NCI-H510A treated with DMSO at 0.1 percent for 48 hours (cell line): ENCODE measurements at places on chromosomes 12 and 14.

GRCh38 chr12:130577351-130577750, 138.7 kb downstream of the RIMBP2 start:
- DNase-seq: no peak

- DNase-seq: no peak
Observed at GRCh38 chr12:59626382-59626781, 30.6 kb downstream of the SLC16A7 start.

DNA sequence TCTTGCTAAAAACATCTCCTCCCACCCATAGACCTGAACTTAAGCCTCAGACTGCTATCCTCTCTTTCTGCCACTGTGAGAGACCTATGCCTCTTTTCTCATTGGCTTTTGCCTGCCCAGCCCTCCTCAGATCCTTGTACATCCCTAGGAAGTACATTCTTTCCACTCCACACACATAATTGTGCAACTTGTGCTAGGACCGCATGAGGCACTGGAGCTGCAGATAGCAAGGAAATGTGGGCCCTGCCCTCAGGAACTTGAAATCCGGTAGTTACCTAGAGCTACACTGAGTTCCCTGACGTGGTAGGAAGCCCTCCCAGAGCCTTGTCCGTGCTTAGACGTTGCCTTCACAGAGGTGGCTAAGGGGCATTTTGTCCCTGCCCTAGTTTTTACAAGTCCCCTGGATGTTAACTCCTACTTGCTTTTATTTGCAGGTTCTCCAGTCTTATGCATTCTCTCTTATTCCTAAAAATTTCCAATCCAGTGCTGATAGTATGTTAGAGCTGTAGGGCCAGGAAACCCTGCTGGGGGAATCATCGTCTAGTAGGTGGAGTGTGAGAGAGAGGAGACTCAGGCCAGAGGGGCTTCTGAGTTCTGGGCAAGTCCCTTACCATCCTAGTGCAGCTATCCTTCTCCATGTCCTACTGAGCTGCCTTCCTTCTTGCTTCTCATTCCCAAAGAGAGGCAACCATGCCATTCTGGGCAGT, 41.3 kb downstream of the NTF3 start:
- no peak for DNase-seq

GRCh38 chr12:52645982-52646381, 6.0 kb downstream of the KRT2 start:
- DNase-seq: no peak

- DNase-seq: peak; percentile 70
Observed at GRCh38 chr14:75906680-75907280, 75.0 kb downstream of the TGFB3 start.

- DNase-seq: no peak
Observed at GRCh38 chr12:104133321-104133720, 4.7 kb downstream of the NFYB start.

DNA sequence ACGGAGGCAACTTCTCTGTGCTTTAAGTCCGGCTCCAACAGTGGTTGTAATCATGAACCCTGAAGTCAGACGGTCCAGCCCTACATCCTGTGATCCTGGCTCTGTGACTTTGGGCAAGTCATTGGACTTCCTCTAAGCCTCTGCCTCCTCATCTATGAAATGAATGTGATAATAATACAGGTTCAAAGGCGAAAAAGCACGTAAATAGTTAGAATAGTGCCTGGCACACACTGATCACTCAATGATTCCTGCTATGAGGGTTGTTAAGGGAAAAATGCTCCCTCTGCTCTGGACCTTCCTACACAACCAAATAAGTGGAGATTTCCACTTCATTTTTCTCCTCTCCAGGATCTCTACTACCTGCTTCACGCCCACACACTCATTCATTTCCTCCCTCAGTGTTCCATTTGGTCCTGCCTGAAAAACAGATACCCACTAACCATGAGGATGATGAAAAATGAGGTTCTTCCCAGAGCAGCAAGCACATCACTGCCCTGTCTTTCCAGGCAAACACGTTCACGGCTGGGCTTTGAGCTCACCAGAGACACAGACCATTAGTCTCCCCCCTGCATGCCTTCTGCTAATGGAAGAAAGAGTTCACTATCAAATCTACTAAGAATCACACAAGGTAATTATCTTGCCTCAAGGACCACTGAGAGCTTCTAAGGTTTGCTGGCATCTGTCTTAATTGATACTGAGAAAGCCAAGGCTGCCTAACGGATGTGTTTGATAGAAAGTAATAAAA, 13.2 kb downstream of the NUAK1 start:
- DNase-seq: no peak

DNA sequence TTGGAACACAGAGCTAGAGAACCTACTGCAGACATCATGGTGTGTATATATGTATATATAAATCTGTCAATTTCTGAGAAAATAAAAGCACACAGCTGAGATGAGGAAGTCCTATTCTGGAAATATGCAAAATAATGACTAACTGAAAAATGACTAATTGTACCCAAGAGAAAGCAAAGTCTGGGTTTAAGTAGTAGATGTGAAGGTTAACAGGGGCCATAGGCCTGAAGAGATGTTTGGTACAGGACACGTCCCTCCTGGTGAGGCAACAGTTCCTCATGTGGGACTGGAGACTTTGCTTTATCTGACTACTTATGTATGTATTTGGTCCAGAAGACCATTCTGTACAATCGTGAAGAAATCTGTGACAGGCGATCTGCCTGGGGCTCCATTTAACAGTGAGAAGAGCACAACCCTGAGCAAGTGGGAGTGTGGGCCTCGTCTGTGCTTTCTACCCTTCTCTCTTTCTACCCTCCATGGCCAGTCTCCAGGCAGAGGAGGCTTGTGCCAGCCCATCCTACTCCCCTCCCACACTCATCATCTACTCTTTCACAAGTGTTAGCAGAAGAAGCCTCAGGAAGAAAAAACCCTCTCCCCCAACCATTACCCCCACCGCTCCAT, 67.5 kb downstream of the SLC41A2 start:
- DNase-seq: no peak

- DNase-seq: no peak
Observed at GRCh38 chr14:93081876-93082570, 33.7 kb downstream of the ITPK1 start.

GRCh38 chr12:96104566-96104965, 69.2 kb upstream of the LTA4H start:
- DNase-seq: no peak

- DNase-seq: no peak
Observed at GRCh38 chr12:30286345-30286926, 409.2 kb downstream of the IPO8 start.

- DNase-seq: no peak
Observed at GRCh38 chr12:123617144-123617543, 15.2 kb downstream of the DDX55 start.

- DNase-seq: no peak
Observed at GRCh38 chr12:96213869-96214268, 19.7 kb downstream of the ELK3 start.

GRCh38 chr14:96037891-96038557, 1.1 kb upstream of the C14orf132 start:
- no peak for DNase-seq

- DNase-seq: no peak
Observed at GRCh38 chr12:52207895-52208294, 16.1 kb upstream of the KRT80 start.

DNA sequence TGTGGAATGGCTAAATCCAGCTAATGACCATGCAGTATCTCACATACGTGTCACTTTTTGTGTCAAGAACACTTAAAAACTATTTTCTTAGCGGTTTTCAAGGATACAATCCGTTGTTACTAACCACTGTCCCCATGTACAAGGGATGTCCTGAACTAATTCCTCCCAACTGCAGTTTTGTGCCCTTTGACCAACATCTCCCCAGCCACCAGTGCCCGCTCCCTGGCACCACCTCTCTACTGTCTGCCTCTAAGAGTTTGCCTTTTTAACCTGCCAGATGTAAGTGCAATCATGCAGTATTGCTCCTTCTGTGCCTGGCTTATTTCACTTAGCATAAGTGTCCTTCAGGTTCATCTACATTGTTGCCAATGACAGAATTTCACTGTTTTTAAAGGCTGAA, 315.7 kb downstream of the TMEM121 start:
- DNase-seq: no peak

DNA sequence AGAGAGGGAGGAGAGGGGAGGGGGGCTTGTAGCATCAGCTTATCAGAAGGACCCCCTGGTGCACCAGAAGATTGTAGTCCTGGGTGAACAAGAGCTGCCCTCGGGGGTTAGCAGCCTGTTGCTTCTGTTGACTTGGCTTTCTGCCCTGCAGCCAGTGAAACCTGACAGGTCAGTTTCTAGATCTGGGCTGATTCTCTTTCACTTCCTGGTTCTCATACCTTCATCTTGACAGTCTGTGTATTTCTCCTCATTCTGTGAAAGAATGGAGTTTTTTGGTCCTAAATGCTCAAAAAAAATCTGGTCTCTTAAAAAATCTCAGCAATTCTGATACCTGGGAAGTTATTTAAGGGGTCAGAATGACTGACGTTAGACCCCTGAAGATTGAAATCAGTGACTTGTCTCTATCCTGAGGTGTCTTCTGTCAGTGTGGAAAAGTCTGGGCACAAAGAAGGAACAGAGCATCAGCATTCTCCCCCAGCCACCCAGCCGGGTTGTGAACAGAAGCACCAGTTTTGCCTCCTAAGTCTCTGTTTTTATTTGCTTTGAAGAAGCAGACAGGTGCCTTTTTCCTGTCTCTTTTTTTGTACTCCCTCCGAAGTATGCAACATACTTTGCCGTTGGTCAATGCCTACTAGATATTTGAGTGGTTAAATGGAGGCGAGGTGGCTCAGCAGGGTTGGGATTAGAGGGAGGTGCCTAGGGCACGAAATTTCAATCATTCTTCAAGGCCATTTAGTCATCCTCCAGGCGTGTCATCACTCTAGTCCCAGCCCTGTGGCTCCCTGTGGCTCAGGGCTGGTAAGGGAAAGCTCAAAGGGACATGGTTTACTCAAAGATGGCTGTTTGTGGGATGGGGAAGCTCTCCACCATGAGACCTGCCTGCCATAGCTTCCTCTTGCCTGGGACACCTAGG, 24.0 kb downstream of the TTC9 start:
- peak; percentile 62 for DNase-seq

DNA sequence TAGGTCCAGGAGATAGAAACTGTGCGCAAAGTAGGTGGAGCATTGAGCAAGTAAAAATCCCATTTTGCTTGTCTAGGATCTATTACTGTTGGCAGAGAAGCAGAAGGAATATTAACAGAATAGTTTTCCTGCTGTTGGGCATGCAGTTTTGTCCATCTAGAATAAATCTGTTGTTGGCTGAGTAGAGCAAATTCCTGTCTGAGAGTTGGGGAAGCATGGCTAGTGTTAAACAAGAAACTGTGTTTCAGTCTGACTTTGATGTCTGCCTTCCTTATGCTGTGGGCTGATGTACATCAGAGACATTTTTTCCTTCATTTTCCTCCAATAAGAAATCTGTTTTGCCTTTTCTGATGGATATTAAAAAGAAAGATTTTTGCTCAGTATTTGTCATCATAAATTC, 98.2 kb downstream of the RAD52 start:
- no peak for DNase-seq

DNA sequence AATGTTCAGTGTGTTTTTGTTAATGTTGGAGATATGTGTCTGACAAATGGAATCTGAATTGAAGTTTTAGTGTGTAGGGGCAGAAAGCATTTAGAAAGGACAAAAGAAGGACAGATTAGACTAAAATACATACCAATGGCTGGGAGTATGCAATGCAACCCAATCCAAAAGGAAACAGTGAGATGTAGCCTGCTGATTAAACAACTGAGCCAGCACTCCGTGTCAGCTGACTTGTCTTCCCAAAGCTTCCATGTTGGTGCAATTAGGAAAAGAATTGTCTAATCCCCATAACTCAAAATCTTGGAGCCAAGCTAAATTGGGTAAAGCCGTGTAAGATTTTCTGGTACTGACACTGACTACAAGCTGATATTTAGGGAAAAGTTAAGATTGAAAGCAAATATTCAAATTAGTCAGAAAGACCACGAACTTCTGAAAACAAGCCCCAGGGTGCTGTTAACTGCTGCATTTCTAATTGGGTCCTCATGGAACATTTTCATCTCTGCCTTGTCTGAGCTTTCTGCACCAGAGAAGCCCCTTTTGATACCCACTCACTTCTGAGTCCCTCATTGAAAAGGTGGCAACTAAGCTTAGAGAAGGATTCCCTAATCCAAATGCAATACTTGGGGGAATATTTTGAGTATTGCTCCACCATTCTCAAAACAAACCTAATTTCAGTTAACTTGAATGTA, 109.1 kb downstream of the DAD1 start:
- no peak for DNase-seq
